Central memory CD8-positive, alpha-beta T cell (primary cell): ENCODE measurements at places on chromosomes 12 and 14.

DNA sequence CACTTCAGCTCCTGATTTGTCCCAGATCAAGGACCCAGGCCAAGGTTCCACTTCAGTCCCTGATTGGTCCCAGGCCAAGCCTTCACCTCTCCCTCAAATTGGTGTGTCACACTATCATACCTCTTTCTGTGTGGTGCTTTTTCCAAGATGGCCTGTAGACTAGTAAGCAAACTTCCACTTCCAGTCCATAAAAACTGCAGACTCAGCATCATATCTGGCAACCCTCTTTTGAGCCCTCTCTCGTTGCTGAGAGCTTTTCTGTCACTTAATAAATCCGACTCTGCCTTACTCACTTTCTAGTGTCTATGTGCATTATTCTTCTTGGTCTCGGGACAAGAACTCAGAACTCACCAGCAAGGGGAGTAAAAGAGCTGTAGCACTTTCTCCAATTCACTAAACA, 1395.1 kb downstream of the LRFN5 start:
- no peak overlapping the region for H3K4me3 ChIP-seq
- H3K36me3 ChIP-seq, result no peaks in the 10 kb centered on the region
- H3K27me3 ChIP-seq, result no peaks in the 10 kb centered on the region

DNA sequence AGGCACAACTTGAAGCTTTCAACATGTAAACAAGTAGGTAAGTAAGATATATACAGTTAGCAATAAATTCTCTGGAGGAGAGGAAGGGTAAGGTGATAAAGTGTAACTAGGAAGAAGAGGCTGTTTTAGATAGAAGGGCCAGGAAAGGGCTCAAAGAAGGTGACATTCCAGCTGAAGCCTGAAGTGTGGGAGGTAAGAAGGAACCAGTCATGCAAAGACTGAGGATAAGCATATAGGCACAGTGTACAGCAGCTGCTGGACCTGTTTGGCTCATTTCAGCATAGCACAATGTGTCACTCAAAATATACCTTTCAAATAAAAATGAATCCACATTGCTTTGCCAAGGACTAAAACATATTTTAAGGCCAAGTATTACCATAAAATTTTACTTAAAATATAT, 28.6 kb upstream of the ARL1 start:
- no peaks in the 10 kb centered on the region for H3K27me3 ChIP-seq
- no peak overlapping the region for H3K4me3 ChIP-seq
- no peak for DNase-seq
- no peaks in the 10 kb centered on the region for H3K36me3 ChIP-seq
- no peak overlapping the region for H3K27ac ChIP-seq

DNA sequence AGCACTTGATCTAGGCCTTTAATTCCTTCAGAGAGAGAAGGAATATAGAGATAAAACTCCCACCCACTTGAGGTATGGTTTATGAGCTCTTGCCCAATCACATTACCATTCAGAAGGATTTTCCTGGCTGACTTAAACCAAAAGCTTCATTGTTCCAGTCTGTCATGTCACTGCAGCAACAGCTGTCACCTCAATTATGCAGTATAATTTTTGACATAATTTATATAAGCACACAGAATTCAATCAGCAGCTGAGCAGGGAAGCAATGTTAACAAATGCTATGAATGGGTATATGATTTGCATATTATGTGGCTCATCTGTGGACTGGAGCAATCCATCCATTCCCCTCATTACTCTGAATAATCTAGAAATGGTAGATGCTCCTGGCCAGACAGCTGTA, 40.3 kb downstream of the CBX5 start:
- H3K36me3 ChIP-seq, result peaks cover 21% of the 10 kb centered on the region
- peaks cover 5% of the 10 kb centered on the region for H3K4me1 ChIP-seq
- no peak overlapping the region for H3K4me3 ChIP-seq
- DNase-seq, result no peak

DNA sequence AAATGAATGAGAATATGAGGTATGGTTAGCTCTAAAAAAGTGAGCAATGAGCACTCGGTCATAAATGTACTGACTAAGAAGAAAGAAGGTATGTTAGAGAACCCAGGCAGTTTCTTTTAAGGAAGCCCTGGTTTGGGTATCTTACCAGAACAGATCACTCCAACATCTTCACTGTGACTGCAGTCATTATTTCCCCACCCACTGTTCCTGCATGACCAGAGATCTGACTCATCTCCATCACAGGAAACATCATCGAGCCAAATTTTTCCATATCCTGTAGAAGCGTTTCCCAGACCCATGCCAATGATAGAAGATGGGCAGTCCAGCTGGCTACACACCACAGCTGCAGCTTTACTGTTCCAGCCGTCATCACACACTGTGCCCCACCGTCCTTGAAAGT, 48.0 kb downstream of the CD163L1 start:
- H3K27me3 ChIP-seq, result peaks cover 19% of the 10 kb centered on the region
- H3K27ac ChIP-seq, result no peak overlapping the region
- H3K4me1 ChIP-seq, result no peaks in the 10 kb centered on the region
- DNase-seq, result no peak
- H3K36me3 ChIP-seq, result no peaks in the 10 kb centered on the region

GRCh38 chr12:108779998-108780688, 48.8 kb upstream of the CORO1C start:
- H3K4me3 ChIP-seq, result no peak overlapping the region
- no peak for DNase-seq
- H3K27me3 ChIP-seq, result no peaks in the 10 kb centered on the region
- no peaks in the 10 kb centered on the region for H3K36me3 ChIP-seq

DNA sequence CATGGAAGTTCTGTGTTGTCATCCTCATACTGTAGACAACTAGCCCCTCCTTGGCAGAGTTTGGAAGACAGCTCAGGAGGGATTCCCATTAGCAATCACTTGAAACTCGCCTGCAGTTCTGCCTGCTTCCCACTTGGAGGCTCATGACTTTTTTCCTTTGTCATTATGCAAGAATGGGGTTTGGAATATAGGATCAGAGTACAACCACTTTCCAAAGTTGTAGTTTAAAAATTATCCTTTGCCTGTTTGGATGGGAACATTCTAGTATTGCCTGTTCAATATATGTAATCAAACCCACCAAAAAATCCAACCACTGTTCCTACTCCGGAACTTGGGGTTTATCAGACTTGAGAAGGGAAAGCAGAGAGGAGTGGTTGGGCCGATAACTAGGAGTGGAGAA, 2.1 kb upstream of the GPD1 start:
- H3K27me3 ChIP-seq, result no peaks in the 10 kb centered on the region
- peaks cover 36% of the 10 kb centered on the region for H3K36me3 ChIP-seq
- no peak for DNase-seq
- H3K4me3 ChIP-seq, result no peak overlapping the region
- H3K4me1 ChIP-seq, result no peaks in the 10 kb centered on the region

DNA sequence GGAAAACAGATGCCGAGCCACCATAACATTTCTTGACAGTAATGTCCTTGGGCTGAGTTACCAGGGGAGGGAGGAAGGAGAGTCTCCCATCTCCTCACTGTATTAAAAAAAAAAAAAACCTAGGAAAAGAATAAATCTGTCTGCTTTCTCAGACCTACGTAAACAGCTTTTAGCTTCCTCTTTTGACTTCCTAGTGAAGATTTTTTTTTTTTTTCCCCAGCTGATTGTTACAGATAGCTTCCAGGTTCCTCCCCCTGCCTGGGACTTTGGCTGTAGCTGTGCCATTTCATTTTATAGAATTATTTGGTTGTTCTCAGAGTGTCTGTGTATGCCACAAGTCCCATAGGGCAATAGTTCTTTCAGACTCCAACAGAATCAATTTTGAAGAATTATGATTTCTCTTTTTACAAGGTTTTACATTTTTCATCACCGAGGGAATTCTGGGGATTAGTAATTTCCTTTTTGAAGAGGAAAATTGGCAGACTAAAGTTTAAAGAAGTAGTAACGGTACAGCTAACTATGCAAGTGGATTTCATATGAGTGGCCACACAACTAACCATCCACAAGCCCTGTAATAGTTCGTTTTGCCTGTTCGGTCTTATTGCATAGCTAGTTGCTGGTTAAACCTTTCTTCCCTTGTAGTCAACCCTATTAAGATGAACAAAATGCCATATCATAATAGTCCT, 23.1 kb upstream of the GNS start:
- peaks cover 13% of the 10 kb centered on the region for H3K4me1 ChIP-seq
- no peaks in the 10 kb centered on the region for H3K36me3 ChIP-seq
- H3K27me3 ChIP-seq, result peaks cover 76% of the 10 kb centered on the region
- no peak overlapping the region for H3K27ac ChIP-seq
- peak overlapping the region; percentile 81 for H3K4me3 ChIP-seq
- no peak for DNase-seq

- H3K4me1 ChIP-seq, result peaks cover 12% of the 10 kb centered on the region
- no peak overlapping the region for H3K4me3 ChIP-seq
- no peaks in the 10 kb centered on the region for H3K27me3 ChIP-seq
- peaks cover 39% of the 10 kb centered on the region for H3K36me3 ChIP-seq
Measured at GRCh38 chr14:92841930-92842329, 47.8 kb downstream of the GOLGA5 start.
